ENCODE measurements at places on chromosomes 4 and X. TPM values are rescaled to one million over a fixed set of nuclear protein-coding genes. Genes with fewer than 3 reads are reported as not detected.

GRCh38 chrX:136639506-136640176, 8.3 kb upstream of the CD40LG start:
- peak; percentile 18 for DNase-seq

GRCh38 chr4:105058177-105058812, 88.4 kb upstream of the TET2 start:
- no peak for DNase-seq

- DNase-seq, result no peak
These were observed 64.3 kb downstream of the HTRA3 start for GRCh38 chr4:8333726-8334460.

GRCh38 chrX:11663875-11664210, 1.9 kb downstream of the ARHGAP6 start:
- DNase-seq, result no peak

- DNase-seq, result no peak
These were observed 57.7 kb downstream of the HS6ST2 start for GRCh38 chrX:132900633-132901293.

- DNase-seq, result peak; percentile 29
These were observed 62.5 kb downstream of the PGRMC2 start for GRCh38 chr4:128225148-128225547.

DNA sequence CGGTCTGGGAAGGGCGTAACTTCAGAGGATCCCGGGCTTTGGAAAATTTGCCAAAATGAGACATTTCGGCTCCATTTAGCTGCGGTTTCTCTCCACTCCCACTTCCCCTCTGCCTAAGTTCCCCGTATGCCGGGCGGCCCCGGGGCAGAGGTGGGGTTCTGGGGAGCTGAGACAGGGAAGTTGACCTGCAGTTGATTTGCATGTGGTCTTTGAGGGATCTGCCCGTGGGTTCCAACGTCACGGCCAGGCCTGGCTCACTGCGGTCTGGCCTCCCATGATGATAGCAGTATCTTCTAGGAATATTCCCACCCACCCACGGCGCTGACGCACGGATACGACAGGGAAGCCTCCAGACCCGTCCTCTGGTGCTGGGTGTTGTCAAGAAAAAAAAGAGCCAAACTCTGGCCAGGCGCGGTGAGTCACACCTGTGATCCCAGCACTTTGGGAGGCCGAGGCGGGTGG, 27.3 kb upstream of the CRLF2 start:
- DNase-seq, result peak; percentile 72

GRCh38 chr4:13483136-13483767, 888 bp downstream of the RAB28 start:
- DNase-seq, result no peak

DNA sequence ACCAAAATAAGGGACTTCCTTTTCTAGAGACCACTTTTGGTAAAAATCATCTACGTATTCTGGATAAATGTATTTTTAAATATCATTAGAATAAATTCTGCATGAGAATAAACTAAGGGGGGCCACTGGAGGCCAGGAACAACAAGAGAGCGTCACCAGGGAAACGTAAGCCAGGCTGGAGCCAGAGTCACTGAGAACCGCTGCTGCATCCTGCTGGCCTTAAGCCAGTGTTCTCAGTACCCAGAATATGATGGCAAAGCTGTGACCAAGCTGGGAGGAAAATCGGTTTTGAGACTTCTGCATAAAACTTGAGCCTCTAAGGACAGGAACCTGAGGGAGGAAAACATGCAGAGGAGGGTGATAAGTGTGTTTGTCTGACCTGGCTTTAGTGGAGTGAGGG, 63.0 kb upstream of the FAM9A start:
- DNase-seq, result peak; percentile 24

- peak; percentile 69 for DNase-seq
These were observed 423 bp downstream of the RPL39 start for GRCh38 chrX:119790977-119791436.

GRCh38 chr4:56755901-56756300, 65.6 kb downstream of the SPINK2 start:
- no peak for DNase-seq

- peak; percentile 87 for DNase-seq
These were observed 100.8 kb downstream of the SPIN4 start for GRCh38 chrX:63250253-63250868.

DNA sequence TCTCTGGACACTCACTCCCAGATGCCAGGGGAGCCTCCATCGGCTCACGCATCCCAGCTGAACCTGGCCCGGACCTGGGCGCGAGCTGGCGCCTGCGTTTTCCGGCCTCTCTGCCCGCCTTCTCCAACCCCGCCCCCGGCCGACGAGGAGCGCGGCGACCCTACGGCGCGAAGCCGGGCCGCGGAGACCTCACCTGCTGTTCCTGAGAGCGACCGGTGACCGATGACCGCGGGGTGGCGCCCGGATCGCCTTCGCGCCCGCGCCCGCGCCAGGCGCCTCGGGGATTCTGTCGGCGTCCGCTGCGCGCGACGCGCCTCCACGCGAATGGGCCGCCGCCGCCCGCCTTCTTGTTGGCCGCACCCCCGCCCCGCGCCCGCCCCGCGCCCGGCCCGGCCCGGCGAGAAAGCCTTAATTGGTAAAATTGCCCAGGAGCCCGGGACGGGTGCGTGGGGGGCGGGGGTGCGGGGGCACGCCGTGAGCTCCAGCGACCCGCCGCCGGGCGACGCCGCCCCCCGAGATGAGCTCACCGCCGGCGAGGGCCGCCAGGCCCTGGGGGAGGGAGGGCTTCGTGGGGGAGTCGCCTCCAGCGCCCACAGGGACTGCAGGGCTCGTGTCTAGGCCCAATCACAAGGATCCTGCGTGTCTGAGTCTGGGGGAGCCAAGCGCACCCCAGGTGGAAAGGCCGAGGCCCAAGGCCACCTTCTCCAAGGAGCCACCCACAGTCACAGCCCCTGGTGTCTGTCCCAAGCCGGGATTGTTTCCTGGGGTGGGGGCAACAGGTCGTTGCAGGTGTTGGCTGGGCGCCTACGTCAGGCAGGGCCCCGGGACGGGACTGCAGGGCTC, at the start of gene FLNA:
Gene FLNA, minus strand, starts transcription at position 322 of the 843 bp plus-strand sequence. CDS start 3,389 bp downstream, outside the sequence.
- no peak for DNase-seq

DNA sequence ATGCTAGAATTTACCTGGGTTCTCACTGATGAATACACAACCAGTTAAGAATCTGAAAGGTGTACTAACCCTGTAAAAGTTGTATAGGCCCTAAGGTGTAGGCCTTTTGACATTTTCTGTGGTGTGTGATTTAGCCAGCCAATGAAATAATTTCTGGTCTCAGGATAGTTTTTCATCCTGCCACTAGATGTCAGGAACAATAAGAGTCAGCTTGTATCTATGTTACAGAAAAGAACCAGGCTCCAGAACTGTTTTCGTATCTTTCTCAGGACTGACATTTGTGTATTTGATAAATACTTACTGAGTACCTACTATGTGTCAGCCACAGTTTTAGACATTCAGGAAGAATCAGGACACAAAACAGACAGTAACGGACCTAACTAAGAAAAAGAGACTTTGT, 673.6 kb upstream of the TENM3 start:
- DNase-seq, result peak; percentile 59

- DNase-seq, result no peak
These were observed 8.7 kb downstream of the PAICS start for GRCh38 chr4:56444719-56445118.

DNA sequence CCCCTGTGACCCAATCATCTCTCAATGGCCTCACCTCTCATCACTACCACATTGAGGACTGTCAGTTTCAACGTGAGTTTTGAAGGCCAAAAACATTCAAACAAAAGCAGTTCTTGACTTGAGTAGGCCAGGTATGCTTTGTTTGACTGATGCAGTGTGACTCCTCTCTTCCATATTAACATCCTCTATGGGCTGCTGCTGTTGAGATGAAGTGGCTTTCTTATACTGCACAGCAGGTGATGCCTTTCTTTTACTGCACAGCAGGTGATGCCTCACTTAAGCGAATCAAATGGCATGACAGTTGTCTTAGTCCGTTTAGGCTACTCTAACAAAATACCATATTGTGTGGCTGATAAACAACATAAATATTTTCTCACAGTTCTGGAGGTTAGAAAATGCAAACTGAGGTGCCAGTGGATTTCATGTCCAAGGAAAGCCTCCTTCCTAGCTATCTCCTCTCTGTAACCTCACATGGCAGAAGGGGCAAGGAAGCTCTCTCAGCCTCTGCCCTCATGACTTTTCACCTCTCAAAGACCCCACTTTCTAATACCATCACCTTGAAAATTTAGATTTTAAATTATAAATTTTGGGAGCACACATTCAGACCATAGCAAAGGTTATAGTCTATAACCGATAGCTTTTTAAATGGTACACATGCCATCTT, 2267.9 kb upstream of the AGA start:
- no peak for DNase-seq

DNA sequence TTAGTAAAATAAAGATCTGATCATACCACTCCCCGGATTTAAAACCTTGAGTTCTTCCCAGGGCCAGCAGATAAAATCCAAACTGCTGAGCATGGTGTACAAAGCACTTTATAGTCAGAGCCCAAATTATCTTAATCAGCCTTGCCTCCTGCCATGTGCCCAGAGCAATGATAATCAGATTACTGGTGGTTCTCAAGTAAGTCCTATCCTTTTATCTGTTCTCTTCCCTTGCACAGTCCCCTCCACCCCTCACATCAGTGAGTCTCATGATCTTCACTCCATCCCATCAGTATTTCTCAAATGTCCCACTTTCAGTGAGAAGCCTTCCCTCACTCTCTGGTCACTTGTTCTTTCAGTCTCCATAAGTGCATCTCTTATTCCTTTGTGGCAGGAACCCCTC, 22.7 kb downstream of the INTS6L start:
- DNase-seq, result no peak

DNA sequence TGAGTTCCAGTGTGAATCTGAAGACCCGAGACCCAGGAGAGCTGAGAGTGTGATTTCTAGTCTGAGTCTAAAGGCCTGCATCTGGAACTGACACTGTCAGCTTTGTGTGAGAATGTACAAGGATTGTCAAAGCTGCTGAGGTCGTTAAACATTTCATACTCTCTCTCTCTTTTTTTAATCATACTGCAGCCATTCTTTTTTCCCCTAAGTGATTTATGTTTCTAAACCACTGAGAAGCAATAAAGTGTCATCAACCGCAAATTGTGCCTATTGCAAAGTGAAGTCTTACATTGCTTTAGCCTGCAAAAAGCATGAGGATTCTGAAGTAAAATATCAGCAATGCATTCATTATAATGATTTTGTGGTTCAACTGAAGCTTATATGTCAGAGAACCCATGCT, 106.0 kb downstream of the ASMT start:
- DNase-seq, result no peak

- DNase-seq, result peak; percentile 4
These were observed 1066.8 kb upstream of the ADGRL3 start for GRCh38 chr4:60133375-60133774.

DNA sequence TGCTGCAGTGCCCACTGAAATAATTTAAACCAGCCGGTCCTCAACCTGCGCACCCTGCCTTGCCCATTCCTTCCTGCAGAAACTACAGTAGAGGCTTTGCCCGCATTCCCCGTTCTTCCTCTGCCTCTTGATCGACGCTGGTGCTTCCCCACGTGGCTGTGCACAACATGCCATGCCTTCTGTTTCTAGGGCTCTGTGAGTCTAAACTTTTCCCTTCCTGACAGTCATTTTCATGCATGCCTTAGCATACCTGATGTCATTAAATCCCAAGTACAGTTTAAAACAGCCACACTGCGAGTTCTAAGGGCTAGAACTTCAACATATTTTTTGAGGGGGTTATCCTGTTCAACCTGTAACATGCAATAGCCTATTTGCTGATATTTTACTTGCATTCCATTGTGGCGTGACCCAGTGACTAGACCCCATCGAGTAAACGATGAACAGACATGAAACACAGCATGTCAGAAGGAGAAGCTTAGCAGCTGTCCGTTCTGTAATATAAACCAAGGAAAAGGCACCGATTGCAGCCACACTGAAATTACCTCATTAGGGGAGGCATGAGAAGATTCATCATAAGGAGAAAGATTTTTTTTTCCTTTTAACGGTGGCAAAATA, 232.5 kb downstream of the ARHGAP10 start:
- DNase-seq, result no peak

DNA sequence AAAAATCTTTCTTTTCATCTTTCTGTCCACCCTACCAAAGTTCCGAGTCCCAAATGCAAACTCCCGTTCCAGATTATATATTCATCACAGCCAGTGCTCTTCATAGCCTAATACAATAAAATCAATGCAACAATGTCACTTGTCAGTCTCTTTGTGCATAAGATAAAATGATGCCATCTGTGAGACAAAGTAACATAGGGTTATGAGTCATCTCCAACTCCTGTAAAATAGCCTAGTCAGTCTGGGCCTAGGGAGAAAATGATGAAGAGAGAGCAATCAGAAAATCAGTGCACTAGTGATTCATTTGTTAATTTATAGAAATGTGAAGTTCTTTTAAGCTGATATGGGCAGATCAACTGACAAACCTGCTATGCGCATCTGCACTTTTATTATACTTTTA, 689.1 kb upstream of the DIAPH2 start:
- no peak for DNase-seq

DNA sequence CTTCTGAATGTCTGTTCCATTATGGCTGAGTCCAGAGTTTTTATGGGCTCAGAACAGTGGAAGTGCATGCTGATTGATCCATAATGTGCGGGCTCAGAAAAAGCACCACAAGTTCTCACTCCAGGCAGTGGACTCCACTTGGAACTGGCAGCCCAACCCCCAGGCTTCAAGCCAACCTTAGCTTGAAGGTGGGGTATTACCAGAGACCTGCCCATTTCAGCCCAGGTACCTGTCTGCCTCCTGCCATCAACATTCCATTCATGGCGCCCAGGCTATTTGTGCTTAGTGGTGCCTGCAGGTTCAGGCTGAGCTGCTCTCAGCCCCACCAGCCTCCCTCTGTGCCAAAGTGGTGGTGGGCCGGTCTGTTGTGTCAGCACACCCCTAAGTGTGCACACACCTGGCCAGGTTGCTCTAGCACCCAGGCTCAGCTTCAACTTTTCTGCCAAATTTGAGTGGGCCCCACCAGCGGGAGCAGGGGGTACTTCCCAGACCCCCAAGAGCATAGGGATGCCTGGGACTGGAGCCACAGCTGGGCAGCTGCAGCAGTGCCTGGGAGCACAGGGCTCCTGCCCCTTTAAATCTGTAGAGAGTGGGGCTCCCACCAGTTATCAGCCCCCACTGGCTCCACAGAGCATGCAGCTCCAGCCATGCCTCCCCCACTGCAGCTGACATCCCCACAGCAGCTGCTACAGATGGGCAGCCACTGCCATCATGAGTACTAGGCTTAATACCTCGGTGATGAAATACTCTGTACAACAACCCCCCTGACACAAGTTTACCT, 1025.3 kb downstream of the PCDH19 start:
- no peak for DNase-seq

DNA sequence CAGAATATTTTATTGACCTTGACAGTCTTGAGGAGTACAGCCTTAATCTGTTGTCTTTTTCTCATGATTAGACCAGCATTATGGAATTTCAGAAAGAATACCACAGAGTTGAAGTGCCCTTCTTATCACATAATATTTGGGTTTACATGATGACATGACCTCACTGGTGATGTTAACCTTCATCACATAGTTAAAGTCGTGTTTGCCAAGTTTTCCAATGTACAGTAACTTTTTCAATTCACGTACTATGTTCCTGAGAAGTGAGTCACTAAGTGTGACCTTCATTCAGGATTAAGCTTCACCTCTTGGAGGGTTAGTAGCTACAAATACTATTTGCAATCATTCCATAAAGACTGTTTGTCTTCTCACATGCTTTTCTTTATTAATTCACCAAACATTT, 52.1 kb downstream of the RAB40A start:
- DNase-seq, result no peak

NAP1L5 gene
- 6.0 TPM for total RNA-seq

ADGRL3 gene
- 40.7 TPM for total RNA-seq

ARMCX2 gene
- 102 TPM for total RNA-seq

P2RY4 gene
- 0.09 TPM for total RNA-seq

UGT2B11 gene
- 0.13 TPM for total RNA-seq

IL21 gene
- total RNA-seq, result not detected

EDA2R gene
- 2.6 TPM for total RNA-seq

HMGN5 gene
- 1.3 TPM for total RNA-seq

CABS1 gene
- total RNA-seq, result not detected

CXCL3 gene
- 0.18 TPM for total RNA-seq
